ENCODE measurements at places on chromosomes 12 and 14. TPM values are rescaled to one million over a fixed set of nuclear protein-coding genes. Genes with fewer than 3 reads are reported as not detected.
A peak's percentile ranks its signal among the peaks of the same experiment; 100 is the strongest.

Gene SYCP3
- total RNA-seq, result 0.28 TPM

Gene WNT5B
- 1.4 TPM for total RNA-seq

DNA sequence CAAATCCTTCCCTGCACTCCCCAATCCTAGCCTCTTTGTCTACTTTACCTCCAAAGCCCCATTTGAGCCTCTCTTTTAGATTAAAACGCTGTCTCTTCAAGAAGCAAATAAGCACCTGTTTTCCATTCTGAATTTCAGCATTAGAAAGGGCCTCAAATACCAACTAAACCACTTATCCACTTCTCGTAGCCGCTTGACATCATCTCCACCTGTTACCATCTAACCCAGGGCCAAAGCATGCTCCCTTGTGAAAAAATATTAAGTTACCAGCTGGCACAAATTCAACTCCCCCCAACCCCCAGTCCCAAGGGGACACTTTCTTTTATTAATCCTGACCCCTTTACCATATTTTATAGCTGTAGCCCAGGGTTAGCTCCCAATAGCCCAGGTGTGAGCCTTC, 43.1 kb downstream of the GPHB5 start:
- H3K4me1 ChIP-seq, result no peaks in the 10 kb centered on the region
- H3K27me3 ChIP-seq, result peaks cover 5% of the 10 kb centered on the region

Gene REM2
- total RNA-seq, result 1.2 TPM

- peak overlapping the region; percentile 94 for H3K27ac ChIP-seq
- peak overlapping the region; percentile 99 for H3K4me3 ChIP-seq
Measured at GRCh38 chr12:109995361-109995685, 845 bp downstream of the GIT2 start.

Gene SLC7A7
- 0.60 TPM for total RNA-seq

GRCh38 chr14:90580377-90581335, 183.8 kb downstream of the CALM1 start:
- no peak overlapping the region for H3K4me3 ChIP-seq
- DNase-seq, result no peak

- H3K27ac ChIP-seq, result no peak overlapping the region
- no peak overlapping the region for H3K4me3 ChIP-seq
- peaks cover 25% of the 10 kb centered on the region for H3K36me3 ChIP-seq
- peaks cover 12% of the 10 kb centered on the region for H3K27me3 ChIP-seq
Measured at GRCh38 chr12:3944620-3945019, 71.4 kb upstream of the PARP11 start.

- H3K27me3 ChIP-seq, result no peaks in the 10 kb centered on the region
- no peak overlapping the region for H3K4me3 ChIP-seq
- DNase-seq, result no peak
- no peaks in the 10 kb centered on the region for H3K4me1 ChIP-seq
- H3K27ac ChIP-seq, result no peak overlapping the region
Measured at GRCh38 chr14:96166461-96167223, 38.0 kb upstream of the BDKRB2 start.
